ENCODE measurements at places on chromosomes 4 and X.

DNA sequence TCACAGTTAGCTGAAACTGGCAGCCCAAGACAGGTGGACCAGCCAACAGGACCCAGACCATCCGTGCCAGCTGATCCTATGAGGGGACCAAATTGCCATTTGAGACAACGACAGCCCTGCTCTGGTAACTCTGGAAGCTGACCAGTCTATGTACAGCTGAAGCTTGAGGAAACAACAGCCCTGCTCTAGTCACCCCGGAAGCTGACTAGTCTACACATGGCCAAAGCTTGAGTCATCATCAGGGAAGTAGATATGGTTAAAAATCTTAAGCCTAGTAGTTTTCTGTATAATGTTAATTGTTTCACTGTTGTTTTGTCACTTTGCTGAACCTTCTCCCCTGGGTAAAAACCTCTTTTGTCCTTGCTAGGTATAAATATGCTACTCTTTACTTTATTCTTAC is 905.4 kb upstream of the NDST4 start:
- DNase-seq: no peak

DNA sequence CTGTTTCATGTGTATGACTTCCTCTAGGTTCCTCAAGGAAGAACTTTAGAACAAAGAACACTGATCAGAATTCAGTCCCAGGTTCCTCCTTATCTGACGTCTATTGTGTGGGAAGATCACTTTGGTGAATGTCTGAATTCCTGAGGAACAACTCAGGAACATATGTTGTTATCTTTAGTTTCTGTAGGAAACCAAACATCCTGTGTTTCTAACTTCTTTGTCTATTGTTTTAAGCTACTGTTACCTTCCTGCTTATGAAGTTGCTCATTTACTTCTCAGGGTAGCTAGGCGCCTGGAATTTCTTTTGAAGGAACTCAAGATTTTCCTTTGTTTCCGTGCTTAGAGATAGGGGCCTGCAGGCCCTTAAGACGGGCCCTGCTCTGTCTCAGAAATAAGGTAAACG is 46.2 kb downstream of the MAGEB5 start:
- DNase-seq: no peak

DNA sequence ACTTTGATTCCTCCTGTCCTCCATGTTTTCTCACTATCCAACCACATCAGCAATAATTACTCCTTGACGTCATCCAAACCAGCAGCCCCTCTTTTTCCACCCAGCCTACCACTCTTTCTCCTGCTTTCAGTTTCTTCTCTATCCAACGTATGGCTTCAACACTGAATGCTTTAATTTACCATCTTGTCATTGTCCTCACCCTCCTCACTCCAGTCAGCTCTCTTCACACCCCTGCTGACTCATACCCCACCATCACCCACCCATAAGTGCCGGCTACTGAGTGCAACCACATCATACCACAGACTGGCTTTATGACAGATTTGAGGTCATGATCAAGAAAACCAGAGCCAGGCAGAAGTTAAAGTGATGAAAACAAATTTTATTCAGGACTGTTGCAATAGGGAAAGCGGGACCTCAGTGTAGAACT is 9.8 kb upstream of the ANXA5 start:
- peak; percentile 64 for DNase-seq

DNA sequence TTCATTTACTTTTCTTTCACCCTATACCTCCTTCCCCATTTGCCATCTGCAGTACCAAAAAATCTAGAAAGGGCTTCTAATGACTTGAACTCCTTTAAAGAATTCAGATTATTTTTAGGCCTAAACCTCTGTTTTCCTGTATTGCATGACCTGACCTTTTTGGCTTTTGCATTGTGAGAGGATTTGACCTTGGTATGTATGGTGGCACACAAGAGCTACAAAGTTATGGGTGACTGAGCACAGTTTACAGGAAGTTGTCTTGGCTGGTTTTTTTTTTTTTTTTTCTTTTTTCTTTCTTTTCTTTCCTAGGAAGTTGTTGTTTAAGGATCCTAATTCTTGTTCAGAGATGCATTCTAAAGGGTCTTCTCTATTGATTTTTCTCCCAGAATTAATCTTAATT is 32.0 kb upstream of the MTMR8 start:
- DNase-seq: no peak

GRCh38 chr4:98539741-98540140 is 118.7 kb downstream of the TSPAN5 start:
- DNase-seq: no peak

GRCh38 chrX:110012818-110013485 is 10.0 kb downstream of the TMEM164 start:
- DNase-seq: no peak

GRCh38 chr4:150098214-150098613 is 20.0 kb downstream of the DCLK2 start:
- no peak for DNase-seq

GRCh38 chrX:32571579-32571978 is 639.8 kb downstream of the DMD start:
- no peak for DNase-seq

DNA sequence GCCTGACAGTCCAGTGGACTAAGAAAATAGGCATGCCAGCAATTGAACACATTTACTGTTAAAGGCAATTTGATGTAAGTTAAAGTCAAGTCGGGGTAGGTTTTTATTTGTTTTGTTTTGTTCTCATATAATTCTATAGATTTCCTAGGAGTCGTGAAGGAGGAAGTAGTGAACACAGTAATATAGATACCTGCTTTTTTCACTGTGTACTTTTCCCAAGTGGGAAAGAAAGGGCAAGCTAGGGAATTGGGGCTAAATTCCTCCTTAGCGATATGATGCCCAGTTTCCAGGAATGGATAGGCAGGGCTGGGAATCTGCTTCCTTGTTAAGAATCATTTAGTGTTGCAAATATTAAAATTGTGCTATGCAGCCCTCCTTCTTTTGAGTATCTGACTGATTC is 271.0 kb downstream of the ARHGAP24 start:
- no peak for DNase-seq

DNA sequence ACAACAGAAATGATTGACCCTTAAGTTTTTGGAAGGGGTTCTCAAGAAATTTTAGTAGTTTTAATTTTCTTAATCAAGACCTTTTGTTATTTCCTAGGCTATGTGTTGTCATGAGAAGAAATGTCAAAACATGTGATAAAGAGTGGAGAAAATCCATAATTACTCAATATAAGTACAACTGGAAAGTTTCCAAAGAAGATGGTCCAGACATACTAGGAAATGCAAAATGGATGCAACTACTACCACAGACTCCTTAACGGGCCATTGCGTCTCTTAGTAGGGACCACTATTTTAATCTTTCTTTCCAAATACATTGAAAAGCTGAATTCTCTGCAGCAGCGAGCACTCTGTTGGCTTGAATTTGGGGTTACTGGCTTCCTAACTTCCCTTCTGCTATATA is 148.8 kb downstream of the NWD2 start:
- DNase-seq: no peak

DNA sequence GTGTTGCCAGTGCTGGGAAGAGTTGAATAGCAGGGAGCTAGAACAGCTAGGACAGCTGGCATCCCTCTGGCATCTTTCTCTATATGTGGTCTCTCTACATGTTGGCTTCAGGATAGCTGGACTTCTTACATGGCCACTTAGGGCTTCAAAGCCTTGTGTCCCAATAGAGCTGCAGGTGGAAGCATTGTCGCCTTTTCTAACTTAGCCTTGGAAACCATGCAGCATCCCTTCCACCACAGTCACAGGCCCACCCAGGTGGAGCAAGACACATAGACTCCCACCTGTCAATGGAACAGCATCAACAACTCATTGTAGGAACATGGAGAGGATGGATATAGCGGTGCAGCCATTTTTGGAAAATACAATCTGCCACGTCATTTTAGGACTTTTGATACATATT is 149.0 kb downstream of the AASDH start:
- DNase-seq: no peak

GRCh38 chr4:47490550-47490949 is 5.5 kb downstream of the ATP10D start:
- DNase-seq: peak; percentile 12

GRCh38 chr4:97786306-97786920 is 356.9 kb downstream of the STPG2 start:
- no peak for DNase-seq

DNA sequence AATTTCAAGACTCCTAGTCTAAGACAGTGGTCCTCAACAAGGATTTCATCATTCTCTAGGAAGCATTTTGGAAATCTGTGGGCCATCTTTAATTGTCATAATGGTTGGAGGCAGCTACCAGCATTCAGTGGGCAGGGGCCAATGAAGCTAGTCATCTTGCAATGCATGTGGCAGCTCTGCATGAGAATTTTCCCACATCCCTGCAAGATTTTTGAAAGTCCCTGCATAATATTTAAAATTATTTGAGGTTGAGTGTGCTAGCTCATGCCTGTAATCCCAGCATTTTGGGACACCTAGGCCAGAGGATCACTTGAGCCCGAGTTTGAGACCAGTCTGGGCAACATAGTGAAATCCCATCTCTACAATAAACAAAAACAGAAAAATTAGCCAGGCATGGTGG is 44.0 kb downstream of the PCYT1B start:
- no peak for DNase-seq

GRCh38 chr4:123858465-123858864 is 461.9 kb downstream of the SPRY1 start:
- DNase-seq: no peak

GRCh38 chrX:133640161-133641015 is 225.1 kb upstream of the GPC4 start:
- DNase-seq: peak; percentile 28

DNA sequence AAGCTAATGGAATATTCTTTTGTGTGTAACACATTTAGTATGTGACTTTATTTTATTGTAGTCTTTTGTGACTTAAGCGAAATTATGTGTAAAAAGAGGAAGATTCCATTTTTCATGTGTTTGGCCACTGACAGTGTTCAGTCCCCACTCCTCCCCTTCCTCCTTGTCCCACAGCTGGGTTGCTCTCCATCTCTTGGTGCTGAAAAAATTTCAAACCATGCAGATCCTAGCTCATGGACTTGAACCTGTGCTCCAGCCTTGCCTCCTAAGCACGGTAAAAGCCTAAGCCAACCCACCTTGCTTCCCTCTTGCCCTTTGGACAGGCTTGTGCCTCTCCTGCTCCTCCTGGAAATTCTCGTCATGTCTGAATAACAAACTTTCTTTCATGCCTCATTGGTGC is 2008.5 kb upstream of the TENM3 start:
- DNase-seq: no peak

GRCh38 chr4:153227469-153228075 is 23.3 kb downstream of the TRIM2 start:
- no peak for DNase-seq

- DNase-seq: no peak
Observed at GRCh38 chr4:17930256-17930655, 91.3 kb downstream of the LCORL start.

- DNase-seq: peak; percentile 45
Observed at GRCh38 chr4:140037353-140038030, 116.5 kb downstream of the MAML3 start.

GRCh38 chr4:76449833-76450232 is 14.8 kb downstream of the SHROOM3 start:
- DNase-seq: no peak

GRCh38 chr4:151887031-151887815 is 126.4 kb upstream of the GATB start:
- peak; percentile 76 for DNase-seq

DNA sequence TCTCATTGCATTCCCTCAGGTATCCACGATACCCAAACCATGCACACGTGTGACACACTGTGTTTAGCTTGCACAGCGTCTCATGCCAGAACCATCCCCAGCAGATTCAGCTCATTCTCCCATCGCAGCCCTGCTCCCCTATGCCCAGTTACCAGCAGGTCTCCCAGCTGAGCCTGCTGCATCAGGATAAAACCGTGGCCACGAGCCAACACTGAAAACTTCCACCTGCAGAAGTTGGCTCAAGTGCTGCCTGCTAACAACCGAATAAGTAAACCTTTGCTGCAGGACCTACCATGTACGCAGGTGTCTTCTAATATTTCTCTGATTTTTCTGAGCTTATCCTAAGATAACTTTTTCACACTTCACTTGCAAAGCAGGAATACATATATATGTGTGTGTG is 120.4 kb upstream of the STS start:
- no peak for DNase-seq

GRCh38 chrX:38181357-38181756 is 39.3 kb downstream of the SRPX start:
- DNase-seq: no peak

DNA sequence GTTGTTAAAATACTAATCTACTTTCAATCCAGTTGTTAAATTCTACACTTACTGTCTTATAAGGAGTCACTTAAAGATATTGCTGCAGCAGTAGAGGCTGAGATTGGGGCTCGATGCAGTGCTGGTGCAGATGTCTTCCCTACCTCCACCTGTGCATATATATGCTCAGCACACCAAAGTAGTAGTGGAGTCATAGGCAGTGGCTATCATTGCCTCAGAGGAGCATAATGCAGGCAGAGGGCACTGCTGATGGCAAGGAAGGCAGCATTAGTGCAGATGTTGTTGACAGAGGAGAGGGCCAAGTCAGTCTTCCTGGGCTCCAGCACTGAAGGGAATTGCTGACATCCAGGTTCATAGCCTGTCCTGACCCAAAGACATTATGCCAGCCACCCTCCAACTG is 35.1 kb downstream of the INPP4B start:
- DNase-seq: no peak
